ENCODE measurements at places on chromosomes 5 and 9.

GRCh38 chr9:105760053-105760452 is 65.7 kb downstream of the TMEM38B start:
- DNase-seq: no peak

- no peak for DNase-seq
These were observed 556.5 kb upstream of the SEMA6A start for GRCh38 chr5:117131048-117131679.

GRCh38 chr5:168776070-168776469 is 196.9 kb upstream of the PANK3 start:
- DNase-seq: no peak

DNA sequence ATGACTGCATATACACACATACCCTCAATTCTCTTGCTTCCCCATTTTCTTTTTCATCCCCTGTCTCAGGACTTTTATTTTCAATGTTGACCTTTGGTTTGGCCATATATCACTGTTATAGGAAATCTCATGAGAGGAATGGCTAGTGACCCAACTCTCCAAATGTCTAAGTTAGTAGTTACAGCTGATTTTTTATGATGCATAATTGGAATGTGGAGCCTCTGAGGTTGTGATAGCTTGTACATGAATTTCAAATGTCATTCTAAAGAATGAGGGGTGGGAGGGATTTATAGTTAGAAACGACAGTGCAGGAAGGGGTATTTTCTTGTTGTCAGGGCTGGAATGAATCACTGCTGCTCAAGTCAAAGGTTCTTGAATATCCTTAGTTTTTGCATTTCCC is 356.1 kb downstream of the NTRK2 start:
- no peak for DNase-seq

- DNase-seq: no peak
These were observed 11.4 kb upstream of the GRPEL2 start for GRCh38 chr5:149333711-149334443.

DNA sequence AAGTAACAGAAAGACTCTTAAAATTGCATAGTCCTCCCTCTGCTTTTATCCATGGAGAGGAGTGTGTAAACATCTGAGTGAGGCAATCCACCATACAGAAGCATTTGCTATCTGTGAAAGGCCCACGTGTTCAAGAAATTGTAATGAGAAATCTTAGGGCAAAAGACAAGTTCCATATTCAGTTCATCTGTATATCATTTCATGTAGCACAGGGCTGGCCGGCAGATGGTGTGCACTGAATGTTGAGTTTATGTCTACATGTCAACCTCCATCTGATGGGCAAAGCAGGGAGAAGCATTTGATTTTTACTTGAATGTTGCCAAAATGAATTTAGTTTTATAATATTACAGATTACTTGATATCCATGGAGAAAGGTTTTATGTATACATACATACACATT is 179.5 kb upstream of the RAD23B start:
- DNase-seq: no peak

- DNase-seq: no peak
These were observed 312.5 kb downstream of the PSAT1 start for GRCh38 chr9:78609450-78609849.

DNA sequence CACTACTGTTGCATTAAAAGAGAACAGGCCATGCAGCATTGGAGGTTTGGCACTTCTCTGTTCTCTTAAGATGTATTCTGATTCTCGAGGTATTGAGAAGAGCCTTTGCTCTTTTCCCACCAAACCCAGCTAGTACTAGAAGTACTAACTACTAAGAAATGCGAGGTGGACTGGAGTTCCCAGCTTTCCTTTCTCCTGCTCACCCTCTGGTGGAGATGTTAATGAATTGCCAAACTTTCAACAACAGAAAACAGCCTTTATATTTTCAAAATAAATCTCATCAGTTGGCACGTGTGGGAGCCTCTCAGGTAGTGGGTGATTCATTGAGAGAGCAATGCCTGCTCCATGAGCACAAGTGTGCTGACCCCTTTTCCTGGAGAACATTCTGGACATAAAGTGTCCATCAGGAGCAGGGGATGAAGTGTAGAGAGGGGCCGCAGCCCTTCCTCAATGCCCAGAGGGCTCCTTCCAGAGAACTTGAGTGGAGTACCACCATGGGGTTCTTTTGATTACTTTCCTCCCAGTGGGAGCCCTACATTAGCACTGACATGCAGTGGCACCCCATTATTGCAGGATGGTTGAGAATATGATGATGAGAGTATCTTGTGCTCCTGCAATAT is 45.7 kb downstream of the TMEM174 start:
- DNase-seq: peak; percentile 31

- DNase-seq: no peak
These were observed 46.8 kb downstream of the NIPSNAP3B start for GRCh38 chr9:104810421-104811339.

DNA sequence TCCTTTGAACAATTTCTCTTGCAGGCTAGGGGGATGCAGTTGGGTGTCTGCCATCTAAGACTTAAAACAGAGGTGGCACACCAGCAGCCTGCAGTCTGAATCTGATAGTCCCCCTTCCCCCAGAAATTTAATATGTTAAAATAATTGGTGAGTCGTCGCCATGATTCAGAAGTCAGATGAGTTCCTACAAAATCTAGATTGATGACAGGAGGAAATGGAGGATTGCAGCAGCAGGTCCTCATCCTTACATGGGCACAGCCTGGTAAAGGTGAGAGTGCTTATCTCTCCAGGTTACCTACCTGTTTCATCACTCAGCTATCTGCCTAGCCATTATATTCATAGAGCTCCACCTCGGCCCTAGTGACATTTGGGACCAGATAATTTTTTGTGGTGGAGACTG is 112.3 kb downstream of the PCSK1 start:
- no peak for DNase-seq

DNA sequence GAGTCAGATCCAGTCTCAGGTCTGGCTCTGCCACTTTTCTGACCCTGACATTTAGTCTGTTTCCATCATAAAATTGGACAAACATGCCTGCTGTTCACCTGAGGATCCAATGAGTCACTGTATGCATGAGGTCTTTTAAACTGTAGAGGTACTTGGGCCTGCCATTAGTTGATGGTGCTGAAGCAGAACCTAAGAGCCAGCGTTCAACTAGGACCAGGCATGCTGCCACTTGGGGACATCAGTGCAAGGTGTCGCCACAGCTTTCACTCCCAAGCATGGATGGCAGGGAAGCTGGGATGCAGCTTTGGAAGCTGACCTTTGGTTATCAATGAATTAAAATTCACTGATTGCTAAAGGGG is 37.1 kb downstream of the NEUROG1 start:
- no peak for DNase-seq

- DNase-seq: no peak
These were observed 350.8 kb downstream of the EFNA5 start for GRCh38 chr5:107319901-107320300.

DNA sequence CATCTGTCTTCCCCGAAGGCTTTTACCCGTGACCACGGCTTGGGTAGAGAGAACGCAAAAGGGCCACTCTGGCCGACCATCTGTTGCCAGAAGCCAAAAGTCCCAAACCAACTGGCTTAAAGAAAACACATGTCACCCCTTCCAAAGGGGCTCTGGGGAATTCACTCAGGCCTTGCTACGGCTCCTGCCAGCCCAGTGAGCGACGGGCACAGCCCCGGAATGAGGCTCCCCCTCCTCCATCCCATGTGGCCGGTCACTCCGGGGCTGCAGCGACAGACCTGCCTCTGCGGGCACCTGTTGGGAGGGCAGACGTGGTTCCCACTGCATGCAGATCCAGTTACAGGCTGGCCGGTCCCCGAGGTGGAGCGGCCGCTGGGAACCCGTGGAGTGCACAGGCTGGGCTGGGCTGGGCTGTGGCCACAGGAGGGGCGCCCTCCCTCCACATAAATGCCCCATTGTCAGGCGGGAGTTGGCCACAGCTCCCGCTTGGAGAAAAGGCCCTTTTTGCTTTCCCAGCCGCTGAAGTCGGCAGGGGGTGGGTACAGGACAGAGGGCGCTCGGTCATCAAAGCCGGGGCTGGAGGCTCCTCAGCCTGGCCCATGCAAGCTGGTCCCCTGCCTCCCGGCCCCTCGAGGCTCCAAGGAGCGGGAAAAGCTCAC is 19.9 kb downstream of the NOTCH1 start:
- DNase-seq: no peak

- DNase-seq: no peak
These were observed 17.3 kb downstream of the SPINK9 start for GRCh38 chr5:148352696-148353095.

- DNase-seq: no peak
These were observed 205.8 kb downstream of the FANCC start for GRCh38 chr9:95111716-95112115.

- no peak for DNase-seq
These were observed 86.8 kb downstream of the NSUN2 start for GRCh38 chr5:6545770-6546690.

GRCh38 chr5:464843-465590 is 22.0 kb downstream of the EXOC3 start:
- no peak for DNase-seq

DNA sequence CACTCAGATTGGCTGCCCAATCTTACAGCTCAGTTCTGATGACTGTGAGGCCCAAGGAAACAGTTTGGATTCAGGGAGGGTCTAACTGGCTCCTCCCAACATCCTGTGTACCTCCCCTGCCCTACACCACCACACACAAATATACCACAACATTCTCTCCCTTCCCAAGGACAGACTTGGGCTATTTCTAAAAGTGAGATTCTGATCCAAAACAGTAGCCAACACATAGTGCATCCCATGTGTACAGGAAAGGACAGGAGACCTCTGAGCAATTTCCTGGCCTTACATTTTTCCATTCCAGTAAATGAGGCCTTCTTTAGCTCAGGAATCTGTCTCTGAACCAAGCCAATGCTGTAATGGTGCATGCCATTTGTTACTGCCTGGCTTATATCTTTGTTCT is 20.8 kb downstream of the ZNF366 start:
- peak; percentile 28 for DNase-seq

- DNase-seq: peak; percentile 65
These were observed 96.5 kb upstream of the ERCC6L2 start for GRCh38 chr9:95778957-95779356.

- peak; percentile 12 for DNase-seq
These were observed 147.8 kb downstream of the MAST4 start for GRCh38 chr5:66744040-66744439.

- DNase-seq: no peak
These were observed 15.0 kb downstream of the ACSL6 start for GRCh38 chr5:131996210-131997025.

DNA sequence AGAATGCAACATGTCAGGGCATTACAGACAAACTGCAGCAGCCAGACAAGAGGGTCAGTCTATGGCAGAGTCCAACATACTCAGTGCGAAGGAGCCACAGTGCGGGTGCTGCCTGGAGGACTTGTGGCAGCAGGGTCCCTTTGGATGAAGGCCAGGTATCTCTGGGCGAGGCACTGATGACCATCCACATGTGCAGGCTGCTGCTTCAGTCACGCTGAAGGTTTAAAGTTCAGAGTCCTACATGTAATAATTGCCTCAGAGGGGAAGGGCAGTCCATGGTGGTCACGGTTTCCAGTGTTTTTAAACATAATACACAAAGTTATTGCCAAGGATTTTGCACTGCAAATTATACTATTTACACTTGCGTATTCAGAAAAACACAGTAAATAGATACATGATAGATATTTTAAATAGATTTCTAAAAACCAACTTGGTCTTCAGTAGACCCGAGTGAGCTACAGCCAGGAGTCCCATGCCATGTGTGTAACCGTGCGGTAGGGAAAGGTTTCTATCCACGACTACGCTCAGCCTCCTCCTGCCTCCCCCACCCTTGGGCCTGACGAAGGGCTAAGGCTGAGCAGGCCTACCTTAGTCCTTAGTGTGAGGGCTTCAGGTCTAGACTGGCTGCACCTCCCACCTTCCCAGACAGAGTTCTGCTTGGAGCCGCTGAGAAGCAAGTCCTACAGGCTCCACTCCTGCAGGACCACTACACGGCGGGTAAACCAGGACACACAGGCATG is 76.2 kb downstream of the GPR21 start:
- DNase-seq: no peak

- peak; percentile 80 for DNase-seq
These were observed 69.8 kb downstream of the HABP4 start for GRCh38 chr9:96519787-96520186.

DNA sequence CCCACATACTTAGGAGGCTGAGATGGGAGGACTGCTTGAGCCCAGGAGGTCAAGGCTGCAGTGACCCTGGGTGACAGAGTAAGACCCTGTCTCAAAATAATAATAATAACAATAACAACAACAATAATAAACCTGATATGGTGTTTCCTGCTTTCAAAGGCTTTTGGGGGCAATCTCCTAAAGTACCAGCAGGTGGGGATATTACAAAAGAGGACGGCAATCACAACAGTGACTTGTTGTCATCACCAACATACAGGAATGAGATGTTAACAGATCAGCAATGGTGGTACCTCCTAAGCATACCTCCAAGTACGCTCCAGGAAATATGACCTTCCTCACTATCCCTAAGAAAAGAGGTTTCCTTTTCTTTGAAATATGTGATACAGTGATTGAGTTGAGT is 91.1 kb upstream of the RNF180 start:
- peak; percentile 10 for DNase-seq

- no peak for DNase-seq
These were observed 130.0 kb downstream of the PDE4D start for GRCh38 chr5:59763541-59763940.

GRCh38 chr5:135723491-135723890 is 111.0 kb upstream of the SLC25A48 start:
- DNase-seq: no peak

DNA sequence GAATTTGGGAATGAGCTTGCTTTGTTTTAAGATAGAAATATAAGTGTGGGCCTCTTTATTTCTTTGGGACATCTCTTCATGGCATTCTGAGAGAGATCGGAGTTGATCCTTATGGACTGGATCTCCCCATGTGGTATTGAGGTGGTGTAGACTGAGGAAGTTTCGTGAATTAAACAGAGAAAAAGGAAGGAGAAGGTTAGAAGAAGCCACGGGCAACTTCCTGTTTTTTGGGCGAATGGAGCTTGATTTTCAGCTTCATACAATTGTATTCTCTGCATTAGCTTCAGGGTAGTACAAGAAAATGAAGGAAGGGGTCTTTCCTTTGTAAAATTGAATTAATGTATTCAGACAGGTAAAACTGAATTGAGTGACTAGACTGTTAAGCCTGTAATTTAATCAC is 70.5 kb upstream of the HMHB1 start:
- no peak for DNase-seq

- DNase-seq: no peak
These were observed 95.8 kb downstream of the AOPEP start for GRCh38 chr9:94822273-94822672.

DNA sequence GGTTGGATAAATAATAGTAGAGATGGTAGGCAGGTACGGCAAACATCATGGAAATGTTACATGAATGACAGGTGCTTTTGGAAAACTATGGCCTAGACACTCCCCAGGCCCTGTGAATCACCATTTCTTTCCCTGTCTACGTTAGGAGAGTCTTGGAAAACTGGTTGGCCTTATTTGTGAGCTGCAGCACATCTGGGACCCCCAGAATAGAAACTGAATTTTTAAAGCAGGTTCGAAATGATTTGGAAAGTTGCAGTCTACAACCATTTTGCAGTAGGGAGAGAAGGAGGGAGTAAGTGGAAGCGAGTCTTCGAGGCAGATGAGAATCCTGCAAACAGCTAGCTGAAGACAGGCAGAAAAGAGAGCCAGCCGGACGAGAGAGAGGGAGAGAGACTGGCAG is 13.0 kb downstream of the C1QTNF2 start:
- DNase-seq: no peak

GRCh38 chr5:123266365-123266764 is 156.8 kb downstream of the CEP120 start:
- DNase-seq: no peak

- DNase-seq: no peak
These were observed 29.8 kb upstream of the MSX2 start for GRCh38 chr5:174694611-174695010.

Measured in stromal cell of bone marrow (primary cell).